ENCODE measurements at places on chromosomes 16 and 17.

GRCh38 chr16:50102051-50102746 is 36.4 kb downstream of the HEATR3 start:
- no peak for DNase-seq

GRCh38 chr17:36544307-36545076 is at the start of gene GGNBP2:
GGNBP2 (plus strand) TSS chr17:36544919; CDS start chr17:36545725, 806 bp downstream.
- DNase-seq: peak; percentile 98

DNA sequence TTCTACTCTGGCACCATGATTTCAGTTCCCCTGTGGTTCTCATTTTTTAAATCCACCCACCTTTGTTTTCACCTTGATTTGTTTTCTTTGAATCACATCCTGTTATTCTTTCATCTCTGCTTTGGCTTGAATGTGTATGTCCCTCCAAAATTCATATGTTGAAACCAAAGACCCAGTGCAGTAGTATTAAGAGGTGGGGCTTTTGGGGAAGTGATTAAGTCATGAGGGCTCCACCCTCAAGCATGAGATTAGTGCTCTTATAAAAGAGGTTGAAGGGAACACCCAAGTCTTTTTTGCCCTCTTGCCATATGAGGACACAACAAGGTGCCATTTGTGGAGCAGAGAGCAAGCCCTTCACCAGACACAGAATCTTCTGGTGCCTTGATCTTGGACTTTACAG is 382.3 kb downstream of the SLC39A11 start:
- no peak for DNase-seq

GRCh38 chr17:79741751-79742588 is 11.2 kb downstream of the ENPP7 start:
- DNase-seq: peak; percentile 62

DNA sequence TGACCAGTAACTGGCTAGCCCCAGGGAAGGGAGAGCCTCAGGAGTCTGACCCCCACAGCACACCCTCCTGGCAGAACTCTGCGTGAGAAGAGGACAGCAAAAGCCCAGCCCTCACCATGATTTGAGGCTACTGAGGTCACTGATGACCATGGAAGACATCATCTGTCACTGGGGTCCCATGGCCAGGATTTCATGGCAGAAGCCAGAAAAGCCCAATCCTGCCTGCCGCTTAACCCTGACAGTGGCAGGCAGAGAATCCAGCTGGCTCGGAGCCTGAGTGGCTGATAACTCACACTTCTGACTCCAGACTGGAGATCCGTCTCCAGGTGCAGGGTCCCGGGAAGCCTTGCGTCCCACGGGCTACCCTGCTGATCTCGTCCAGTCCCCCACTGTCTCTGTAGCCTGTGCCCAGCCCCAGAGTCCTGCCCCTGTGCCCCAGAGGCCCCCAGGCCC is 17.5 kb downstream of the GRIN2C start:
- no peak for DNase-seq

DNA sequence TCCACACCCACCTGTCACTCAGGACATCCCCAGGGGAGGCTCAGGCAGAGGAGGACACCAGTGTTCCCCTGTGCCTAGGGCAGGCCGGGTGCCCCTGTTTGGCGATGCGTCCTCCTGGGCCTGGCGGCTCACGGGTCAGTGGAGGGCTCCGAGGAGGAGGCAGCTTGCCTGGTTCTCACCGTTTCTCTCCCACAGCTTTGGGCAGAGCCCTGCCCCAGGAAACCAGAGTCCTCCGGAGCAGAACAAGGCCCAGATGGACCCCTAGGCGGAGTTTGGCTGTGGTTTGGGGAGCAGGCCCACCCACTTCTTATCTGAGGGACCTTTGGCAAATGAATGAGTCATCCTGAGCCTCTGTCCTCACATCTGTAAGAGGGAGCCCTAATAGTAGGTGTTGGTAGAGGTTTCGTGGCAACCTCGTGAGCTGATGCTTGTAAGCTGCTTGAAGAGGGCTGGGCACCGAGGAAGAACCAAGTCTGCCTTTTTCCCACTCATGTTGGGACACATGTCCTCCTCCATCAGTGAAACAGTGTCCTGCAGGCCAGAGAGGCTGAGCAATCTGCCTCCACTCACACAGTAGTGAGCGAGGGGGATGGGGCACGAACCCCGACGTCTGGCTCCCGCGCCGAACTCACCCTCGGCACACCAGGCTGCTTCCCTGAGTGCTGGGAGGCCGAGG is 247.0 kb upstream of the CIBAR2 start:
- DNase-seq: no peak

- no peak for DNase-seq
Observed at GRCh38 chr17:8846768-8847211, 20.7 kb downstream of the PIK3R6 start.

DNA sequence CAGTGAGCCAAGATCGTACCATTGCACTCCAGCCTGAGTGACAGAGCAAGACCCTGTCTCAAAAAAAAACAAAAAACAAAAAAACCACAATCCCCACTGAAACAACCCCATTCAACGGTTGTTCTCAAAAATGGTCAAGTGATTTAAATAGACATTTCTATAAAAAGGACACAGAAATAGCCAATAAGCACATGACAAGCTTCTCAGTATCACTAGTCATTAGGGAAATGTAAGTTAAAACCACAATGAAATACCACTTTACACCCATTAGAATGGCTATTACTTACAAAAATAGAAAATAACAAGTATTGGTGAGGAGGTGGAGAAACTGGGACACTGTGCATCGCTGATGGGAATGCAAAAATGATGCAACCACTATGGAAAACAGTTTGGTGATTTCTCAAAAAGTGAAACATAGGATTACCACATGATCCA is 26.6 kb upstream of the MYLK3 start:
- DNase-seq: no peak

DNA sequence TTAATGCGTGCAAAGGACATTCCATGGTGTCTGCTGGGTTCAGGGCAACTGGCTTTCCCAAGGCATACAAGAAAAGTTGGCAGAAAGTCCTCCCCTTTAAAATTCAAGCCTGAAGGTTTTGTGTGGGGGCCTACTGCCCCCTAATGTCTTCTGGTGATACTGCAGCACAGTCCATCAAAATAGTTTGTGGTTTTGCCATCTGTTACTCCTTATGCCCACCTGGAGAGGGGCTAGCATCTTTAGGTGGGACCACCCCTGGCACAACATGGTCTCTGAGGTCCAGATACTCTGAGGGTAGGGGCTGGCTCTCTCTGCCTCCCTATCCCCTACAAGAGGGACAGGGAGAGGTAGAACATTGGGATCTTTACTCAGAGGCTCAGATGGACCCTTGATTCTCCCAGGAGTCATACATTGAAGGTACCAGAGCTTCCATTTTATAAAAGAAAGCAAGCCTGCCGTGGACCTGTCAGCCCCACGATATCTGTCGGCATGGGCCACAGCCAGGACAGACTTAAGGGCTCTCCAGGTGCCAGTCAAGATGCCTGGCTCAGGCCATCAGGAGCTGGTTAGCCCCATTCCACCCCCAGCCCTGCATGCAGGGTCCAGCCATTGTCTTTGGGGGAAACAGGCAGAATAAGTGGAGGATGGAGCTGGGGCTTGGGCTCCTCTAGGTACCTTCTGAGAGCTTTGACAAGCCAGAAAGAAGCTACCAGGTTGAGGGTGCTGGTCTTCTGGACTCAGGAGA is 6.3 kb downstream of the ESRP2 start:
- peak; percentile 29 for DNase-seq

- no peak for DNase-seq
Observed at GRCh38 chr17:69870091-69870530, 204.9 kb upstream of the KCNJ16 start.

- DNase-seq: no peak
Observed at GRCh38 chr17:56976941-56977608, 856 bp upstream of the SCPEP1 start.

- no peak for DNase-seq
Observed at GRCh38 chr17:42310787-42311215, 22.5 kb downstream of the STAT5A start.

DNA sequence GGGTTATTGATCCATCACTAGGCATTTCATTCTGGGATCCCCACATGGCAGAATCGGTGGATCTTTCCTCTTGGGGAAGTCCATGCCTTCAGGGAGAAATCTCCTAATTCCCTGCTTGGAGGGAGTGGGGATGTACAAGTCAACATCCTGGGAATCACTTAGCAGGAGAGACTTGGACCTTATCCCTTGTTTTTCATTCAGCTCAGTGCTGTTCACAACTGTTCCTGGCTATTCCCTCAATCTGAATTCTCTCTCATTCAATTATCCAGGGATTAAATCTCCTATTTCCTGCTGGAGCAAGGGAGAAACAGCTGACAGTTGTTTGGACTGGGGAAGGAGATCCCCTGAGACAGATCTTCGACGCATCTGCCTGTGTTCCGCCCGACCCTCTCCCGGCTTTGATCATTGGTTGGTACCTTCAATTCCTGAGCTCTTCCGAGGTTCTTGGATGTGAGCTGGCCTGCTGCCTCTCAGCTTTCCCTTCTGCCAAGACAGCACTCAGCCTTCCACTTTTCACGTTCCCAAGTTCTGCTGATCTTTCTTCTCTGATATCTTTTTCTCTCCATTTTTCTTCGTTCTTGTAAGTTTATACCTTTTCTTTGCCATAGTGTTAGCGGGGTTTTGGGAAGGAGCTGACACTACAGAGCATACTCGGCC is 115.4 kb upstream of the GNAO1 start:
- no peak for DNase-seq

GRCh38 chr16:17718495-17718894 is 247.7 kb upstream of the XYLT1 start:
- no peak for DNase-seq

GRCh38 chr17:32784113-32784512 is 92.8 kb downstream of the MYO1D start:
- no peak for DNase-seq

DNA sequence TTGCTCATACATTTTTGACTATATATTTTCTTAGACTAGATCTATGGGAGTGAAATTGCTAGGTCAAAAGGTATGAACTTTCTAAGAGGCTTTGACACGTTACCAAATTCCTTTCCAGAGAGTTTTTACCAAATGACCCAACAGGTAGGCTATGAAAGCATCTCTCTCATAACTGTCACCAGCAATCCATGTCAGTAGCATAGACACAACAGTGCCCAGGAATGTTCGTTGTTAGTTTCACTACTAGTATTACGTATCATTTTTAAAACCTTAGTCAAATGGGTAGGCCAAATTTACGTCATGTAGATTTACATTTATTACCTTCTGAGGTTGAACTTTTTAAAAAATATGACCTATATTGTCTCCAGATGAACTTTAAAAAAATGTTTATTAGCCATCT is 66.8 kb downstream of the MARCHF10 start:
- DNase-seq: no peak

DNA sequence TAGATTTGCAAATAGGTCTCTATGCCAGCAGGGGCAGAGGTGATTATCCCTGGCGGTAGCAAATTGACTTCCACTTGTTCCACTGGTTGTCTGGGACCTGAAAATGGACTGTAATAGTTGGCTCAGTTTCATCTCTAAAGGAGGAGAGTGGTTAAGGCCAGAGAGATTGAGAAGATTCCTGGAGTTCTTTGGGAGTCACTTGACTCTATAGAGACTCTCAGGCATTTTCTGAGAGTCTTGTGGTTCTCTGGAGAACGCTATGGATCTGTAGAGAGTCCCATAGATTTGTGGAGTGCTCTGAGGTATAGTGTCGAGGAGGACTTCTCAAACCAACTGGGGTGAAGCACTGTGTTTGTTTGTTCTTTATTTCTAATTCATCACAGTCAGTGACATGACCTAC is 8.9 kb upstream of the PMP22 start:
- DNase-seq: no peak

GRCh38 chr16:55641430-55642056 is 14.2 kb upstream of the SLC6A2 start:
- DNase-seq: no peak

- no peak for DNase-seq
Observed at GRCh38 chr17:9908649-9909042, 3.6 kb upstream of the RCVRN start.

GRCh38 chr16:74199066-74199841 is 97.4 kb upstream of the PSMD7 start:
- no peak for DNase-seq

DNA sequence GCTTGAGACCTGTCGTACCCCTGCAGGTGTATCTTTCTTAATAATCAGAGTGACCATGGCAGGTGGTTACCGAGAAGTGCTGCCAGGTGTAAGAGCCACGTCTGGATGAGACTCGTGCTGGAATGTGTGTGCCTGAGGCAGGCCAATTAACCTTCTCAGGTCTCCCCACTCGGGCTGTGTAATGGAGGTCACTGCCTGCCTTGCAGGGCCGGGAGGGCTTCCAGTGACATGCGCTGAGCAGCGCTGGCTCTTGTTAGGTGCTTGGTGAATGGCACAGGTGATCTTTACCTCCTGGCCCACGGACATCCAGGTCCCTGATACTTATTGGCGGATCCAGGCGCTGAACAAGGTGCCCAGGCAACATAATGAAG is 4.6 kb upstream of the GSE1 start:
- DNase-seq: no peak

DNA sequence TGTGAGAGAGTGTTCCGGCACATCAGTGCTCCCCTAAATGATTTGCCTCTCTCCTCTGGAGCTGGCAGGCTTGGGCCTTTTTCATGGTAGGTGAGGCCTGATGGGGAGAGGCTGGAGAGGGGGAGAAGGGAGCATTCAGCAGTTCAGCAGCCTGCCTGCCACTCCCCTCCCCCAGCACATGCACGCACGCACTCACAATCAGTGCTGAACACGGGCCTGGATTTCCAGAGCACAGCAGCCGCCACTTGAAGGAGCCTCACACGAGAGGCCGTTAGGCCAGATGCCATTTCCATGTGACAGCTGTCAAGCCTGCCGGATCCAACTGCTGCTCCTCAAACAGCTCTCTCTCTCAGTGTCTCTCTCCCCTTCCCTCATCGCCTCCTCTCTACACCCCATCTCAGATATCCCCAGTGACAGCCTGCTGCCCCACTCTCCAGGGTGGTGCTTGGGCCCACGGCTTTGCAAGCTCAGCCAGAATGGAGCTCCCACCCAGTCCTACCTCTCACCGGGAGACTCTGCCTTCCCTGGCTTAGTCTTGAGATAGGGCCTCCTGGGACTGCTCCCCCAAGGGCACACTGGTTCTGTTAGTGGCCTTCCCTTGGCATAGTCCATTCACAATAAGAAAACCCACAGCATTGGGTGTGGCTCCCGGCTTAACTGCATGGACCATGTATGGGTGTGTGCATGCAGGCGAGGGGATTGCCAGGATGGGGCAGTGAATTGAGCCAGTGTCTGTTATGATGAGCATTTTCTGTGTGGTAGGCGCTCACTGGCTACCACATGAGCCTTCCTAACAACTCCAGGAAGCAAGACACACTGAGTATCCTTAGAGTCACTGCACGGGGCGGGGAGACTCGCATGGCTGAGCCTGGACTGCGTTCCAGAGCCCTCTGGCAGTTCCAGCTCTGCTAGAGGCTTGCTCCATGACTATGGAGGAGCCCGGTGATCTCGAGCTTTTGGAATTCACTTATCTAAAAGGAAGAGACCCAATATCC is 226.2 kb downstream of the CCDC182 start:
- no peak for DNase-seq
